ENCODE measurements at places on chromosomes 4 and X.

- no peaks in the 10 kb centered on the region for H3K4me1 ChIP-seq
- H3K27me3 ChIP-seq: no peaks in the 10 kb centered on the region
- DNase-seq: no peak
- H3K27ac ChIP-seq: no peak overlapping the region
- no peak overlapping the region for H3K4me3 ChIP-seq
These were observed 119.1 kb upstream of the OTUD4 start for GRCh38 chr4:145299380-145300076.

- peaks cover 49% of the 10 kb centered on the region for H3K4me1 ChIP-seq
- DNase-seq: peak; percentile 60
- peak overlapping the region; percentile 16 for H3K4me3 ChIP-seq
- peak overlapping the region; percentile 93 for H3K27ac ChIP-seq
These were observed 41.7 kb downstream of the DCUN1D4 start for GRCh38 chr4:51884606-51885005.

DNA sequence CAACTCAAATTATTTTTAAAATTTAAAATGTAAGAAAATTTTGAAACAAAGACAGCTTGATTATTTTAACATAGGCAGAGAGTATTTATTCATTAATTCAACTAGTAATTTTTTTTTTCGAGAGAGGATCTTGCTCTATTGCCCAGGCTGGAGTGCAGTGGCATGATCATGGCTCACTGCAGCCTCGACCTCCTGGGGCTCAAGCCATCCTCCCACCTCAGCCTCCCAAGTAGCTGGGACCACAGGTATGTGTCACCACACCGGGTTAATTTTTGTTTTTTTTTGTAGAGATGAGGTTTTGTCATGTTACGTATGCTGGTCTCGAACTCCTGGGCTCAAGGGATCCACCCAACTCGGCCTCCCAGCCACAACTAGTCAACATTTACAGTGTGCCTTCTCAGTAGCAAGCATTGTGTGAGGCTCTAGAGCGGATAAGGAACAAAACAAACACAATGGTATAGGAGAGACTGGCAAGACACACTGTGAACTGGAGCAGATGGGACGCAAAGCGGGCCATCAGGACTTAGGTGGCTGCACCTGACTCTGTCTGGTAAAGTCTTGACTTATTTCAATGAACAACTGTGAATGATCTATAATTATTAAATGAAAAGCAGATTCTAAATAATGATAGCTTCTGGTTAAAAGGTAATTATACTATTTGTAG is 21.6 kb downstream of the SETD7 start:
- H3K36me3 ChIP-seq: no peaks in the 10 kb centered on the region
- no peak for DNase-seq
- no peaks in the 10 kb centered on the region for H3K27me3 ChIP-seq
- H3K4me1 ChIP-seq: no peaks in the 10 kb centered on the region
- no peak overlapping the region for H3K27ac ChIP-seq
- no peak overlapping the region for H3K4me3 ChIP-seq

GRCh38 chr4:105236916-105237311 is 90.2 kb downstream of the TET2 start:
- H3K36me3 ChIP-seq: no peaks in the 10 kb centered on the region
- H3K4me1 ChIP-seq: no peaks in the 10 kb centered on the region
- H3K27me3 ChIP-seq: no peaks in the 10 kb centered on the region
- H3K4me3 ChIP-seq: no peak overlapping the region

DNA sequence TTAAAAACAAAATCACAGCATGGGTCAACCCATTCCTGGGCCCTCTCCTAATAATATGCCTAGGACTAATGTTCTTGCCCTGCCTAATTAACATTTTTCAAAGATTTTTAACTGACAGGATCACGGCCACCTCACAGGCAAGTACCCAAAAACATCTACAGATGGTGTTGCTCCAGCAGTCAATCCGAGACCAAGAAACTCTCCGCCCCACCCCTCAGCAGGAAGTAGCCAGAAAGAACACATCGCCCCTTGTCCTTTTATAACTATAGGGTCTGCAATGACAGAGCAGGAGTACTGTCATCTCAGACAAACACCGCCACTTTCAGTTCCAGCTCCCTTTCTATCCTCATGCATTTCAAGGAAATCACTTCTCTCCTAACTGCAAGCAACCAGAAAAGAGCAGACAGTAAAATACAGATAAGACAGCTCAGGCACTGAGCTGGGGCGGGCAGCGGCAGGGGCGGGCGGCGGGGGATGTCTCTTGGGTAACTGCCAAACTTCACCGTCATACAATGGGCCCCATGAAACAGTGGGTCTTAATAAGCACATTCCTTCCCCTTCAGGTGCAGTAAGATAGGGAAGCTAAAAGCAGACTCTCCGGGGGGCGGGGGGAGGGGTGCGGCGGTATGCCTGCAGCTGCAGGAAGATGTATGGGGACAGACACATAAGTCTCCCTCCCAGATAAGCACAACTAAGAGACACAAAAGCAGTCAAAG is 67.4 kb downstream of the ZNF182 start:
- no peaks in the 10 kb centered on the region for H3K4me1 ChIP-seq
- H3K27ac ChIP-seq: no peak overlapping the region
- H3K27me3 ChIP-seq: no peaks in the 10 kb centered on the region

DNA sequence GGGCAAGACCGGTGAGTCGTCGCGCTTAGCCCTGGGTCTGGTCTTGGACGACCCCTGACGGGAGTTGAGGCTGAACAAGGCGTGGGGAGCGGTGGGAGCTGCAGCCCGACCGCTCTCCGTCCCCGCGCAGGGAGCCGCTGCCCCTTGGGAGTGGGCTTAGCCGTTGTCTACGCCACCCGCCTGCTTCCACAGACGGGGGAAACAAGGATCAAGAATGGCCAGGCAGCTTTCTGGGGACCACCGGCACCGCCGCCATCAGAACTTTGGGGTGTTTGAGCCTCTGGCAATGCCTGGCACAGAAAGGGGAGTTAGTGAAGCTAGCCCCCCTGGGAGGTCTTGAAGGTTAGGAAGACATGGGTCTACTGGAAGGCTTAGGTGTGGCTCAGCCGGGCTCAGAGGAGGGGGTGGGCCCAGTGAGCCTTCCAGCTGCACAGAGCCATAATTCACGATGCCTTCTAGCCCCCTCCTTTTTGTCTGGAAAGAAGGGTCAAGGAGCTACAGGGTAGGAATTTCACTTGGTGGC is 583 bp downstream of the RASL11B start:
- peaks cover 30% of the 10 kb centered on the region for H3K27me3 ChIP-seq
- no peaks in the 10 kb centered on the region for H3K36me3 ChIP-seq
- peak overlapping the region; percentile 53 for H3K4me3 ChIP-seq
- DNase-seq: no peak
- H3K27ac ChIP-seq: no peak overlapping the region
- H3K4me1 ChIP-seq: peaks cover 11% of the 10 kb centered on the region

DNA sequence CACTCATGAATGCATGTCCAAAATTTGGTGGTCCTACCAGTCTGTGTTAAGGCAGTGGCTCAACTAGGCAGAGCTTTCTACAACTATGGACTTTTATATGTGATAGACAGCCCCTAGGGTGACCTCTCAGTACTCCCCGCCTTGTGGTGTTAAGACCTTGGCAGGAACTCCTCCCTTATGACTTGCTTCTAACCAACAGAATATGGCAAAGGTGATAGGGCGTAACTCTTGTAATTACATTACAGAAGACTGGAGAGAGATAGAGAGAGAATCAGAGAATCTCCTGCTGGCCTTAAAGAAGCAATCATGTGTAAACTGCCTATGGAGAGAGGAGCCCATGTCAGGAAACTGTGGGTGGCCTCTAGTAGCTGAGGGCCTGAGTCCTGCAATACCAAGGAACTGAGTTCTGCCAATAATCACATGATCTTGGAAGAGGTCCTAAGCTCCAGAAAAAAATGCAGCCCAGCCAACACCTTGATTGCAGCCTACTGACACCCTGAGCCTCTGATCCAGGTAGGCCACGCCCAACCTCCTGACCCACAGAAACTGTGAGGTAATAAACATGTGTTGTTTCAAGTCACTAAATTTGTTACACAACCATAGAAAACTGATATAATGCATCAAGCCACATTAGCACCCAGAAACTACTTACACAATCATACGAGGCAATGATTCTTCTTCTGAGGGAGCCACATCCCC is 68.9 kb downstream of the INPP4B start:
- H3K36me3 ChIP-seq: no peaks in the 10 kb centered on the region
- no peaks in the 10 kb centered on the region for H3K27me3 ChIP-seq
- H3K4me1 ChIP-seq: no peaks in the 10 kb centered on the region
- H3K4me3 ChIP-seq: no peak overlapping the region

DNA sequence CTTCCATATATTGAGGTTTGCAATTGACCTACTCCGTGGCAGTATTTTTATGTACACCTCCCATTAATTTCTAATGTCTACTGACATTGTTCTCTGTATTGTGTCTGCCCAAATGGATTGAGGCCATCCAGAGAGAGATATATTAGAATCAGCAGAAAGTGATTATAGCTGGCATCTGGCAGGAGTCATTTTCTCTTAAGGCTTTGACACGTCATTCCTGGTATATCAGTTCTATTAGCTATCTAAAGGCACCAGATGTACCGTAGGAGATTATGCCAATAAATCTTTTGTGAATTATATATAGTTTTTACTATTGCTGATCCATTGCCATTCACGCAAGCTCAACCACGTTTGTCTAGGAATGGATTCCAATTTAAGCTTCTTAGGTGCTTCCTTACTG is 1026.4 kb upstream of the IGFBP7 start:
- H3K36me3 ChIP-seq: no peaks in the 10 kb centered on the region
- no peak overlapping the region for H3K4me3 ChIP-seq
- DNase-seq: no peak
- H3K4me1 ChIP-seq: no peaks in the 10 kb centered on the region
- no peaks in the 10 kb centered on the region for H3K27me3 ChIP-seq

- H3K36me3 ChIP-seq: no peaks in the 10 kb centered on the region
- DNase-seq: no peak
- H3K27me3 ChIP-seq: no peaks in the 10 kb centered on the region
- peak overlapping the region; percentile 84 for H3K4me3 ChIP-seq
These were observed 179.1 kb downstream of the CBR4 start for GRCh38 chr4:168830777-168831512.

DNA sequence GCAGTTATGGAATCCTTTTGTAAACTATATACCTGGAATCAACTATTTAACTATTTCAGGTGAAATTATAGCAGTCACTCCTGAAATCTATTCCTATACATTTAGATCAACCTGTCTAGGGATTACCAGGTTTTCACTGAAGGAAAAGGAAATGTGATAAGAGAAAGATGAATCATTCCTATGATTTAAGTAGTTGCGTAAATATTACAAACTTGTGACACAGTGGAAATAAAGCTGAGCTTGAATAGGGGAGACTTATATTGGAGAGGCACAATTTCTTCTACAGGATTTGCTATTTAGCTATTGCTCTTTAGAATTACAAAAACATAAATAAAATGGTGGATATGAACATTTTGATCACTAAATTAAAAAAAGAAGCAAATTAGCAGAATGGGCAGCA is 284.1 kb upstream of the EPHA5 start:
- no peak overlapping the region for H3K27ac ChIP-seq
- DNase-seq: no peak
- H3K4me3 ChIP-seq: no peak overlapping the region
- no peaks in the 10 kb centered on the region for H3K27me3 ChIP-seq

- H3K4me3 ChIP-seq: no peak overlapping the region
- no peak for DNase-seq
- no peaks in the 10 kb centered on the region for H3K27me3 ChIP-seq
- H3K4me1 ChIP-seq: no peaks in the 10 kb centered on the region
- no peak overlapping the region for H3K27ac ChIP-seq
These were observed 637.2 kb upstream of the CPEB2 start for GRCh38 chr4:14364953-14365536.

DNA sequence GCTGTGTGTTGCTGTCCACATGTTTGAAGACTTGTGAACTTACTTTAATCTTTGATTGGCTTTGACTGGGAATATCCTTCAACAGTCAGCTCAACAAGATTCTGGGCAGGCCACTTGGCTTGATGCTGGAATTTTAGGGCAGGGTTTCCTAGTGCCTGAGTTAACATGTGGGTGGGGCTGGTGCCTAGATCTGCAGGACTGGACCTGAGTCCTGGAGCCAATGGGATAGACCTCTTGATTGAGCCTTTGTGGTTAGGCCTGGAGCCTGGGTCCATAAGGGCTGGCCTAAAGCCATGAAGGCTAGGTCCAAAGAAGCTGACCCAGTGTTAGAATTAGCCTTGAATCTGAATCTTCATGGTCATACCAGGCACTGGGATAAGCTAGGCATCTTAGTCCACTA is 757.1 kb upstream of the ADGRL3 start:
- H3K27me3 ChIP-seq: no peaks in the 10 kb centered on the region
- H3K27ac ChIP-seq: no peak overlapping the region
- H3K36me3 ChIP-seq: no peaks in the 10 kb centered on the region
- H3K4me1 ChIP-seq: no peaks in the 10 kb centered on the region
- DNase-seq: no peak

DNA sequence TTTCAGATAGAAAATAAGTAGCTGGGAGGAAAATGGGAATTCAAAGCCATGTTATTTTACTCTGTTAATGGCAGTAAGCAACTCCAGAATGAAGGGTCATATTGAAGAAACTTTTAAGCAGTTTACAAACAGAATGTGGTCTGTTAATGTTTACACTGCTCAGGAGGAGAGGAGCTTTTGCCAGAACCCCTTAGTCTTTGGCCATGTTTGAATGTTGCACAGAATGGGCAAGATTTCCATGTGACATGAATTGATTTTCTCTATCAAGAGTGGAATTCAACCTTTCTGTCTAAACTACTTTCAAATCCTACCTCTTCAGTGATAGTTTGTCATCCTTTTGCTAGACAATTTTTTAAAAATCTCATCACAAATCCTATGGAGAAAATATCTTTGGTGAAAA is 115.8 kb upstream of the DGKK start:
- H3K4me1 ChIP-seq: no peaks in the 10 kb centered on the region
- H3K4me3 ChIP-seq: no peak overlapping the region
- H3K27ac ChIP-seq: no peak overlapping the region
- no peak for DNase-seq
- H3K36me3 ChIP-seq: no peaks in the 10 kb centered on the region
- no peaks in the 10 kb centered on the region for H3K27me3 ChIP-seq

Measured in neural progenitor cell (in vitro differentiated cells).